ENCODE measurements at places on chromosomes 16 and 17.

- peak; percentile 49 for DNase-seq
These were observed 17.8 kb upstream of the CRK start for GRCh38 chr17:1473841-1474240.

- DNase-seq, result no peak
These were observed 10.8 kb upstream of the GCSH start for GRCh38 chr16:81106826-81107503.

GRCh38 chr17:1947229-1947742, 77.8 kb downstream of the RTN4RL1 start:
- no peak for DNase-seq

- no peak for DNase-seq
These were observed 8.7 kb upstream of the SDK2 start for GRCh38 chr17:73652886-73653480.

GRCh38 chr17:45436625-45437464, 4.2 kb upstream of the ARHGAP27 start:
- no peak for DNase-seq

- DNase-seq, result no peak
These were observed 22.1 kb downstream of the MRC2 start for GRCh38 chr17:62649570-62649969.

- peak; percentile 61 for DNase-seq
These were observed 4.2 kb downstream of the ITGB3 start for GRCh38 chr17:47257651-47258339.

GRCh38 chr16:66649636-66650205, 45.2 kb downstream of the CMTM3 start:
- DNase-seq, result no peak

GRCh38 chr17:2338315-2338657, 985 bp downstream of the SGSM2 start:
- DNase-seq, result no peak

GRCh38 chr17:81160306-81160705, 5.0 kb upstream of the PVALEF start:
- DNase-seq, result no peak

GRCh38 chr16:23244122-23244521, 58.0 kb upstream of the SCNN1B start:
- no peak for DNase-seq

- DNase-seq, result no peak
These were observed 493 bp downstream of the PLSCR3 start for GRCh38 chr17:7393613-7394451.

DNA sequence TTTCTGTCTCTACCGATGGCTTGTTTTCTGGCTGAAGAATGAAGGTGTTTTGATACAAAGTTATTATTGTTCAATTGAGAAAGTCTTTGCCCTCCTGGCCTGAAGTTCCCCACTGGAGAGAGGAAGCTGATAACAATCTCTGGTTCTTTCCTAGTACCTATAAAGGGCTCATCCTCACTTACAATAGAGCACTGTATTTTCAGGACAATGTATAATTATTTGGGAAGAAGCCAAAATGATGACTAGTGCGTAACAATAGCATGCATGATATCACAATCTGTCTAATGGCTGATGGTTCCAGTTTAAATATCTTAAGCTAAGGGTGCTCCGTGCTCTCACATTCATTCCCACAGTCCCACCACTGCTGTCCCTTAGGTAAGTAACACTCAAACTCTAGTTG, 230.7 kb downstream of the IRX3 start:
- no peak for DNase-seq

GRCh38 chr17:44832805-44833204, 2.7 kb upstream of the GJC1 start:
- DNase-seq, result no peak

GRCh38 chr17:2749058-2749783, at the start of gene CCDC92B:
TSS of gene CCDC92B (minus strand) at chr17:2749652. CDS start at chr17:2735145, 14,507 bp downstream.
- no peak for DNase-seq

DNA sequence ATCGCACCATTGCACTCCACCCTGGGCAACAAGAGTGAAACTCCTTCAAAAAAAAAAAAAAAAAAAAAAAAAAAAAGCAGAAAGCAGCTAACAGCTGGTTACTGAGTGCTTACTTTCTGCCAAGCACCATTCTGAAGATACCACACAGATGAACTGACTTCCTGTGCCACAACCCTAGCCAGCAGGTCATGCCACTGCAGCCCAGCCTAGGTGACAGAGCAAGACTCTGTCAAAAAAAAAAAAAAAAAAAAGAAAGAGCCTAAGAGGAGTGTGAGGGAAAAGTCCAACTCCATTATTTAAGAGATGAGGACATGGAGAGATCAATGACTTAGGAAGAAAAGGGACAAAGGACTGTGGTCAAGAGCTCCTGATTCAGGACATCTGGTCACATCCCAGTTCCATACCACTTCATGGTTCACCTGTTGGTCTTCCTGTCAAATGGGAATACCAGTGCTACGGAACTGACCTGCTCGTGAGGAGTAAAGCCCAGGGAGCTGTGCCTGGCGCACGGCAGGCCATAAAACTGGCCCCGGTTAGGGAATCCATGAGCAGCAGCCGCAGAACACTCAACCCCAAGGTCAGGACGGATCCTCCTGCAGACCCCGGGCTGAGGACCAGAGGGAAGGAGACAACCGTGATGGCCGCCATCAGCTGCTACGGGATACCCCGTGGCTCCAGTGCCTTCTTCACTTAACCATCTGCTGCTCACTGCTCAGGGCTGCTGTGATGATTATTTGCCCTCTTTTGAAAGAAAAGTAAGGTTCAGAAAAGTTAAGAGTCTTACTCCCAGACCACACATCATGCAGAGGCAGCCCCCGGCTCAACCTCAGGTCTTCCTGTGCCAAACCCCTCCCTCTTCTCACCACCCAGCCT, 950 bp downstream of the KLHDC4 start:
- DNase-seq, result no peak

GRCh38 chr17:64534187-64534586, 27.4 kb downstream of the CEP95 start:
- peak; percentile 39 for DNase-seq

DNA sequence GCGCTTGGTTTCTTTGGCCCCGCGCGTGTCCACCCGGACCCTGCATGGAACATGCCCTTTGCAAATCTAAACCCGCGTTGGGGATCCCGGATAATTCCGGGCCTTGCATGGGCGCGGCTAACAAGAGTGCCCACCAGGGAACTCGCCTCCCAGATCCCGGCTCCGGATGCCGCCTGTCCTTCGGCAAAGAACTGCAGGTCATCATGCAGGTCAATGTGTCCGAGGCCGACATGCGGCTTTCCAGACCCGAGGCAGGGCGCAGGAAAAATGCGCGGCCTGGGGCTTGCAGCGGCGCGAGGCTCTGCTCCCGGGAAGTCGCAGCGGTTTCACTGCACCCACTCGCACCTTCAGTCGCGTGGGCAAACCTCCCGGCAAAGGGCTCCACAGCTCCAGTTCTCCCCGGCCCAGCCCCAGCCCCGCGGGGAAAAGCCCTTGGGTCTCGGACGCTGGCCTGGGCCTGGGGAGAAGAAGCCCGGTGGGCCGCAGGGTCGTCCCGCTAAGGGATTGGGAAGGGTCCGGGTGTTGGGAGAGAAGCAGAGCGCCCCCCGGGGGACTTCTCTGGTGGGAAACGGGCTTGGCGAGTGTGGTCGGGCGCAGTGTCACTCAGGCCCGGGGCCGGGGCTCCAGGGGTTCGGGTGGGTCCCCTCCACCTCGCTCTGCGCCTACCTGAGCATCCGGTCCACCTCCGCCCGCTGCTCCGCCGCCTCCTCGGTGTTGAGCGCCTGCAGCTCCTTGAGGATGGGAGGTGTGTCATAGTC, 805 bp downstream of the HNF1B start:
- DNase-seq, result no peak

DNA sequence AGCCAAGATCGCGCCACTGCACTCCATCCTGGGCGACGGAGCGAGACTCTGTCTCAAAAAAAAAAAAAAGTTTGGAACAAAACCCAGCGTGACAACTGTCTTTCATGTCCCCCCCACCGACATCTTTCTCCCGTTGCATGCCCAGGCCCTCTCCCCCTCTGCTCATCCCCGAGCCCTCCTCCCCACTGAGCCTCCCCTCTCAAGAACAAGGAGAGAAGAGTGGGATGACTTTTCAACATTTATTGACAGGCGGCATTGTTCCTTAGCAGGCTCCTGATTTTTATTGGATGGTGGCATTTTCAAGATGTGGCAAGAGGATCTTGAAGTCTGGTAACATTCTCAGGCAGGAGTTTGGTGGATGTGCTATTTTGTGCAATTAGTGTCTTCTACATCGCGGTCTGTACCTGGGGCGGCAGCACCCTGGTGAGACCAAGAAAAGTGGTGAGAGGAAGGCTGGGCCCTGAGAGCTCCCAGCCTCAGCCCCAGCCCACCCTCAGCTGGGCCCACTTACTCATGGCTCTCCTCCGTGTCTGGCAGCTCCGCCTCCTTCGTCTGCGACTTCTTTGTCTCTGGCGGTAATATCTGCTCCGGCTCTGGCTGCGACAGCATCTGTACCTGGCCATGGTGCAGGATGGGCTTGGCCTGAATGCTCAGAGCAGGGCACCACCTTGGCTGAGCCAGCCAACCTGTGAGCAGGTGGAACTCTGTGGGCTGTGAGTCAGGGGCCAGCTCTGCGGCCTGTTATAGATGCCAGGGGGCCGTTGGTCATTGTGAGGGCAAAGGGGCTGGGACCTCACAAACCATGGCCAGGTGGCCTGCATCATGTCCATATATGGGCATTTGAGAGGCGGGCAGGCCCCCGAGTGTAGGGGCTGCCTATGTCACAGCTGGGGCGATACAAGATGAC, at the start of gene PRM1:
PRM1 (minus strand) TSS at position 715 of the 907 bp plus-strand sequence; CDS start at position 623, 92 bp downstream.
- no peak for DNase-seq

- DNase-seq, result no peak
These were observed 349.6 kb downstream of the KIF2B start for GRCh38 chr17:54172096-54172984.

DNA sequence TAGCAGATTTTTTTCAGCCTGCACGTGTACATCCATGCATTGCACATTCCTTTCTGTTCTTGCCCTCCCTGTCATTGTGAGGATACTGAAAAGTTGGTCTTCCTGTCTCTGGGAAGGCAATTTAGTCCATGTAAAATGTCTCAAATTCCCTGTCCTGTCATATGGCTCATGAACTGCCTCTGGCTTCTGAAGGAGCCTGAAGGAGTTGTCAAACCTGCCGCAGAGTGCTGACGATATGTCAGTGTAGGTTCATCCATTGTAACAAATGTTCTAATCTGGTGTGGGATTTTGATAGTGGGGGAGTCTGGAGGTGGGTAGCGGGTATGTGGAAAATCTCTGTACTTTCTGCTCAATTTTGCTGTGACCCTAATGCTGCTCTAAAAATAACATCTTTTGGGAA, 59.6 kb downstream of the YPEL2 start:
- no peak for DNase-seq

- DNase-seq, result peak; percentile 23
These were observed 24.7 kb upstream of the CIITA start for GRCh38 chr16:10852286-10852685.

DNA sequence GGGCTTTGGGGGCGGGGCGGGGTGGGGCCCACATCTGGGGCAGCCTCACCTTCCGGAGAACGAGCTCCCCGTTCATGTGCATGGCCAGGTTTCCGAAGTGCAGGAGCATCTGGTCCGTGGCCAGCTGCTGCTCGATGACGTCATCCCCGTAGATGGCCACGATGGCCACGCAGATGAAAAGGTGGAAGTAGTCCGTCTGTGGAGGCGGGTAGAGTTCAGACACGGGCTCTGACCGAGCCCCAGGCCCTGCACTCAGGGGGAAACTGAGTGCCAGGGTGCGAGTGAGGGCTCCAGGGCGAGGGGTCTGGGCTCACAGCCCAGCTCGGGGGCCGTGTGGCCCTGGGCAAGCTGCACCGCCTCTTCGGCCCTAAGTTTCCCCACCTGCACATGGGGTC, 93.7 kb downstream of the TBC1D16 start:
- DNase-seq, result no peak

DNA sequence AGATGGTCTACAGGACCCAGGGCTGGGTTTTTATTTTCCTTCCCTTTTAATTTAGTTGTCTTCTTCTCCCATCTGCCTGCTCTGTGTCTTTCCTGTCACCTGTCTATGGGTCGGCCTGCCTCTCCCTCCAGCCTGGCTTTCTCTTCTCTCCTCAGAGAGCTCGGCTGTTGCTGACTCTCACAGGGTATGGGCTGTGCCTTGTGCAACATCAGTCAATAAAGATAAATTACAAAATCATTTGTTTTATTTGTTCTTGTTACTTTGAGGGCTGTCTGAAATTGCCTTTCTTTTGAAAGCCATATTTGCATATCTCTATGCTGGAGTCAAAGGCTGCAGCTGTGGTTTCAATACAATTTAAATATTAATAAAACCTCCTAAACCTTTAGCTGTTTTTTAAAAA, 15.6 kb downstream of the RND2 start:
- DNase-seq, result no peak

Data from MV-4-11 (cell line).